NB4 (cell line): ENCODE measurements at places on chromosomes 4 and X.

DNA sequence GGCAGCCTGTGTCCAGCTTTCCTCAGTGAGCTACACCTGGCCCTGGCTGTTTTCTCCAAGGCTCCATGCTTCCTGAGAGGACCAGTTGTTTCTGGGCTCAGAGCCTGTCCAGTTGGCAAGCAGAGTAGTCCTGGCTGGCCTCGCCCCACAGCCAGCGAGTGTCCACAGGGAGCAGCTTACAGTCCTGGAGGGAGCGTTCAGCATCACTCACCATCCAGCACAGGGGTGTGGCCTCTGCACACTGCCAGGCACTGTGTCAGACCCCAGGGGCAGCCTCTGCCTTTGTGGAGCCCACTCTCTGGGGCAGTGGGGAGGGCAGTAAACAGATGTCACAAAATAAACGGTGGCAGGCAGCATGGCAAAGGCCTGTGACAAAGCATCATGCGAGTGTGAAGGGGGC lies 23.9 kb downstream of the EVC start:
- no peak for DNase-seq

DNA sequence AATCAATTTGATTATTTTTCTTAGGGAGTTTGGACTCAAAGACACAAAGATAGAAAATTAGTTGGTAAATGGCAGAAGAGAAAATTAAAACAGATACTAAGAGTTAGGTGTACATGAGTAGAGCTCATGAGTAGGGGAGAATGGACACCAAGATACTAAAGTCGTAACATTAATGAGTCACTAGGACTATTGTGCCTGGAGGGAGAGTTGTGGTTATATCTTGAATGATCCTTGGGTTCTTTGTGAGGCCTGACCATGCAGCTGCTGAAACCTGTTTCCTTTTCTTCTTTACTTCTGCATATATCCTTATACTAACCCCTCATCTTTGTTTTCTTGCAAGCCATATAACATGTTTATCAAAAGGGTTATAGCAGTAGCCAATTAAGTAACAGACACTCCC lies 532.8 kb downstream of the RPA4 start:
- peak; percentile 2 for DNase-seq

DNA sequence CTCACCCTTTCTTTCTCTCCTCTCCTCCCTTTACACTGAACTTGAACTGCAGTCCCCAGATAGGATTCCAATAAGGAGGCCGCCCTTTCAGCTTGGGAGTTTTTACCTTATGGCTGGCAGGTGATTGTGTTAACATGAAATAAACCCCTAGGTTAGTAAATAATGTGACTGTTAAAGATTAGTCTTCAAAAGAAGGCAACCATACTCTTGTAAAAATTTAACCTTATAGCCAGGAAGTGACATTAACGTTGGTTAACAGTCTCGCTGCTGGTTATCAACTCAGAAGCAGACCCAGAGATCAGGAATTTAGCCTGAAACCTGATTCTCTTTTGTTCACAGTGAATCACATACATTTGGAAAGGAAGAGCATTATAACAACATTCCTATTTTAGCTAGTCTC lies 15.2 kb downstream of the FHDC1 start:
- no peak for DNase-seq

- no peak for DNase-seq
Observed at GRCh38 chr4:68865188-68865638, 49.4 kb downstream of the UGT2B10 start.

- DNase-seq, result peak; percentile 44
Observed at GRCh38 chr4:94621491-94622080, 136.2 kb upstream of the BMPR1B start.

- no peak for DNase-seq
Observed at GRCh38 chr4:184755278-184755677, 21.4 kb upstream of the CENPU start.

DNA sequence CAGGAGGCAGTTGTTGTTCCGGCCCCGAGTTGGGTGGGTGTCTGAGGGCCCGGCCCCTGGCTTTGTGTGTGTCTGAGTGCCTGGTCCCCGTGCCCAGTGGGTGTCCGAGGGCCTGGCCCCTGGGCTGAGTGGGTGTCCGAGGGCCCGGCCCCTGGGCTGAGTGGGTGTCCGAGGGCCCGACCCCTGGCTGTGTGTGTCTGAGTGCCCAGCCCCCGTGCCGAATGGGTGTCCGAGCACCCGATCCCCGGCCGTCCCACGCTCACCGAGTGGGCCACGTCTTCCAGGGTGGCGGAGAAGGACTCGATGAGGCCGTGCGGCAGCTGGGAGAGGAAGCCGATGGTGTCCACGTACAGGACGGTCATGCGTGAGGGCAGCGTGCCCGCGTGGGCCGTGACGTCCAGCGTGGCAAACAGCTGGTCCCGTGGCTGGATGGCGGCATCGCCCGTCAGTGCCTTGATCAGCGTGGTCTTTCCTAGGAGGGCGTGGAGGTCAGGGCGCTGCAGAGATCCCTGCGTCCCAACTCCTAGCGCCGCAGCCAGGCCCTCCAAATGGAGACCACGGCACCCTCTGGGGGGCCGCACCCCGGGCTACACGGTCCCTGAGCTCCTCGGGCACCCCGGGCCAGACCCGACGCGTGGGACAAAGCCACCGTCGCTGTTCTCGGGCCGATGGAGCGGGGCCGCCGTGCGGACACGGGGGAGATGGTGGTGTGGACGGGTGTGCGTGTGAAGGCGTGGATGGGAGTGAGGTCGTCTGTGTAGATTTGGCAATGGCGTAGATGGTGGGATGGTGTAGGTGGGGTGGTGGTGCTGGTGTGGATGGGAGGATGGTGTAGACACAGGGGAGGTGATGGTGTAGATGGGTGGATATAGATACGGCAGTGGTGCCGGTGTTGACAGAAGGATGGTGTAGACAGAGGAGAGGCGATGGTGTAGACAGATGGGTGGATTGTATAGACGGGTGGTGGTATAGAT lies 7.2 kb downstream of the GTPBP6 start:
- no peak for DNase-seq

- no peak for DNase-seq
Observed at GRCh38 chr4:180336494-180337090, 1906.6 kb upstream of the TENM3 start.

- no peak for DNase-seq
Observed at GRCh38 chr4:58940167-58940566, 1830.0 kb upstream of the IGFBP7 start.
